ENCODE measurements at places on chromosomes 1 and 21.

GRCh38 chr1:51439053-51439452, 80.0 kb downstream of the EPS15 start:
- DNase-seq = no peak

DNA sequence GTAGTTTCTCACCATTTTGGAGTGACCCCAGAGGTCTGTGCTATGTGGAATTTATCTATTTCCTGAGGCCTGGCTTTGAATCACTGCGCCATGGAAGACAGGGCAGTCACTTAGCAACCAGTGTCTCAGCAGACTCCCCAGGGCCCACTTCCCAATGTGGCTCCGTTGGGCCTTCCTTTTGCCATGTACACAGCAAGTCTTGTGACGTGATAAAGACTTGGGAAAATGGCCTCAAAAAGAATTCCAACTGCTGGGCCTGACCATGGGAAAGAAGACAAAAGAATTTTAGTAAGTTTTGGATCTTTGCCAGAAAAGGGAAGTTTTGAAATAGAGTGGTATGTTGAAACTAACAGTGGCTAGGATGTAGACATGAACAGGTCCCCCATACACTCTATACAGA, 36.2 kb downstream of the TLR5 start:
- no peak for DNase-seq

GRCh38 chr1:224727351-224728289, 111.5 kb downstream of the CNIH3 start:
- DNase-seq = no peak

DNA sequence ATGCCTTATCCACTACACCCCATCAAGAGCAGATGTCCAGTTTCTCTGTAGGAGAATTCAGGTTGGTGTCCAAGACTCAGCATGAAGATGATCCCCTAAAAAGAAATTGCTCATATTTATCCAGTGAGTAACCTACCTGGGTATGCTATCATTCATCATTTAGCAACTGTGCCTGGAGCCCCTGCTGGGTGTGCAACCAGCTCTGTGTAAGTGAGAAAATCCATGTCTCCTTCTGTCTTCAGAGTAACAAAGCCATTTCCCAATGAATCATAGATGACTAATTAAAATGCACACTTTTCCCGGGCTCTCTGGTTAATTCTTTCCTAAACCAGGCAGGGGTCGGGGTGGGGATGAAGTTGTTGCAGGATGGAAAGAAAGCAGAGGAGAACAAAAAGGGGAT, 35.8 kb downstream of the OLFML3 start:
- peak; percentile 74 for DNase-seq

DNA sequence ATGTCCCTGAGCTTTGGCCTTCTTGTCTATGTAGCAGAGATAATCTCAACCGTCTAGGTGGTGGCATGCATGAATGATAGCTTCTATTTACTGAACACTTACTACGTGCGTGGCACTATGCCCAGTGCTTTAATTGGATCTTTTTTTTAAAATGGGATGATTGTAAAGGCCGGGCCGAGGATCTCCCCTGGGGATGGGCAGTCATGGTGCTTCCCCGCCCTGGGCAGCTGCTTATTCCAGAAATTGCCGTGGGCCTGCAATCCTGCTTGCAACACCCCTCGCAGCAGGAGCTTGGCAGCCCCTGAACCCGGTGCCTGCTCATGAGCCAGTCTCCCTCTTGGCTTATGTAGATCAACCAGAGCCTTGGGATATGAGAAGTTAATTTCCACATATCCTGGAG, 360.7 kb downstream of the CAMTA1 start:
- no peak for DNase-seq

DNA sequence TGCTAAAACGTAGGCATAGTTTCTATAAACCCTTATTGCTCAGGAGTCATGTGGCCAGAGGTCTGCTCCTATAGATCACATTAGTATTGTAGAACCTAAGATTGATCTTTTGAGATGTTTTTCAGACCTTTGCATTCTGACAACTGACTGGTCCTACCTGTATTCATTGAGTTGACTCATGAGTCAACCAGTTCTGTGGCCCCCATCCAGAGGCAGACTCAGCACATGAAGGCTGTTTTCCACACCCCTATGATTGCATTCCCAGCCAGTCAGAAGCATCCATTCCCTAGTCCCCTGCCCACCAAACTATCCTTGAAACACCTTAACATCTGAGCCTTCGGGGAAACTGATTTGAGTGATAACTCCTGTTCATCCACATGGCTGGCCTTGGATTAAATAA, 451.7 kb downstream of the SIPA1L2 start:
- no peak for DNase-seq

DNA sequence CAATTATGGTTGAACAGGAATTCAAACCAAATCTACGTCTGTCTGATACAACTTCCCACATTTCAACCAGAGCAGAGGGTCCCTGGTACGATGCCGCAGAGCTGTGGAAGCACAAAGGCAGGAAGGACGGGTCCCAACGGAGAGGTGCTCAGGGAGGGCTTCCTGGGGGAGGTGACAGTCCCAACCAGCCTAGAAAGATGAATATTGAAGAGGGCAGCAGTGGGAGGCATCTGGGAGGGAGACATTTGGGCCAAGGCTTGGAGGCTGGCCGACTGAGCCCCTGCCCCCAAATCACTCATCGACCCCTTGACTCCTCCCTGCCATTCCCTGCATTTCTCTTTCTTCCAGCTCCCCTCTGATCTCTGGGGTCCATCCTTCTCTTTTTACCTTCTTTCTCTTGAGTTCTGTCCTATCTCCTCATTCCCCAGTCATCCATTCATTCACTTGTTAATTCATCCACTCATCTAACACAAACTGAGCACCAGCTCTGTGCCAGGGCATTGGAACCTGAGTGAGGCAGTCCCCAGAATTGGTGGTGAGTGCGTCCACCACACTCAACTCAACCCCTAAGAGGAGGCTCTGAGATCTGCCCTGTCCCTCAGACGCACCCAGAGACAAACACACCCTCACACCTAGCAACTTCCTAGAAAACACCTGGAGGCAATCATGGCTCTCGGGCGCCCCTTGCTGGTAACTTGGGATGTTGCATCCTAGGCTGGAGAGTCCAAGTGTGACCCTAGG, 13.2 kb upstream of the CELA3B start:
- peak; percentile 71 for DNase-seq

DNA sequence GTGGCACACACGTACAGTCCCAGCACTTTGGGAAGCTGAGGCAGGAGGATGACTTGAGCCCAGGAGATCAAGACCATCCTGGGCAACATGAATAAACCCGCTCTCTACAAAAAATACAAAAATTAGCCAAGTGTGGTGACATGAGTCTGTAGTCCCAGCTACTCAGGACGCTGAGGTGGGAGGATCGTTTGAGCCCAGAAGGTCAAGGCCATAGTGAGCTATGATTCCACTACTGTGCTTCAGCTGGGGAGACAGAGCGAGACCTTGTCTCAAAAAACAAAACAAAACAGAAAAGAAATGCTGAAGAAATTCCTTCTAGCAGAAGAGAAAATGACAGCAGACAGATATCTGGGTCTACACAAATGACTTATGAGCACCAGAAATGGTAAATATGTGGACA, 10.3 kb downstream of the ALDH9A1 start:
- DNase-seq = no peak

GRCh38 chr1:158028969-158029368, 35.5 kb downstream of the KIRREL1 start:
- DNase-seq = peak; percentile 57

DNA sequence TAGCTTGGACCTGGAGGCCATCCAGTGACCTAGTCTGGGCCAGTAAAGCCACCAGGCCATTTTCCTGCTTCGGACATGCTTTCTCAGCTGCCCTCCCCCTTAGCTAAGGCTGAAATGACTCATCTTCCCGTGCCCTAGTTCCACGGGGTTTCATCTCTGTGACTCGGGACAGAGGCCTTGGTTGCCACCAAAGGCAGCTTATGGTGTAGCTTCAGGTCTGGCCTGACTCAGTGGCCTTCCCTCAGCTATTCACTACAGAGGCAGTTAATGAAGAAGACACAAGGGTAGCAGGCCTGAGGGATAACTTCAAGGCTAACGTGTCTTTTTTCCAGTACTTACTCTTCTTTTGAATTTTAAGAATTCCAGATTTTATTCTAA, 82.4 kb downstream of the PBX1 start:
- no peak for DNase-seq

DNA sequence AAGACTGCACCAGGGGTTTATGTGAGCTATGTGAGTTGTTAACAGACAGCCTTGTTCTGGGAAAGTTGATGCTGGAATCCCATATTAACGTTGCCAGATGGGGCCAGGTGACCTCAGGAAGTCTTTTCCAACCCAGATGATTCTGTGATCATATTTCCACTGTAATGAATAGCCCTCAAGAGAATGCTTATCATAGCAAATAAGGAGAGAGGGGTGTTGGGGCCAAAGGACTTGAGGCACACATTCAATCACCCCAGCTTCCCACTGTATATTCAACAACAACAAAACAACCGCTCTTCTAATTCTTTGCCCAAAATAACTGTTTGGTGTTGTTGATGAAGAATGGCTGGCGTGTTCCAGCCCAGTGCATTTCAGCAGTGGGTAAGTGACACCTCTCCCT, 14.1 kb downstream of the ZNF697 start:
- DNase-seq = no peak

DNA sequence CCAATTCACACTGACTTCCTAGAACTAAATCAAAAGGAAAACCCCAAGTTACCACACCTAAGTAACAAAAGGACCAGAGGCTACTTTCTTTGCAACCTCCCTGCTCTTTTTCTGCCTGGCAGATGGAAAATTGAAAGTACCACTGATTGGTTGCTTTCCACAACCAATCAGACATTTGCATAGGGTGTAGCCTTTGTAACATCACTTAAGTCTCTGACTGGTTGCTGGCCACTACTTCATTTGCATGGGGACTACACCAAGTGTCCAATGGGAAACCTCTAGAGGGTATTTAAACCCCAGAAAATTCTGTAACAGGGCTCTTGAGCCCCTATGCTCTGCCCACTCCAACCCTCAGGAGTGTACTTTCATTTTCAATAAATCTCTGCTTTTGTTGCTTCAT, 365.0 kb downstream of the LTN1 start:
- no peak for DNase-seq
